ENCODE measurements at places on chromosomes 2 and 18.
A peak's percentile ranks its signal among the peaks of the same experiment; 100 is the strongest.

GRCh38 chr2:45046786-45047185 lies 37.5 kb upstream of the SIX2 start:
- DNase-seq: no peak

GRCh38 chr2:98912221-98912851 lies 23.7 kb downstream of the CRACDL start:
- no peak for DNase-seq

DNA sequence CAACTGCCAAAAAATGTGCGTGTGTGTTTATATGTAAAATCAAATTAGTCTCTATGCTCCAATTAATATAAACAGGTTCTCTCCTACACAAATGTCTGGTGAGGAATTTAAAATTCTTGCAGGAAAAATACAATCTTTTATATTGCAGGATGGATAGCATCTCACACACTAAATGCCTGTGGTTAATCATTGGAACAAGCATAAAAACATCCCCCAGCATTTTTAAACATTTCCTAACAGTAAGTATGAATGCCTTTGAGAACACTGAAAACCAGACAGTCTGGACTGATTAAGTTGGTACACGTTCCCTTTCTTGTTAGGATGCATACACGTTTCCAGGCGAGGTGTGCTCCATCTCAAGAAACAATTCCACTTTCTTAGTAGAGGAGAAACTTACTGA lies 29.9 kb upstream of the PDE1A start:
- DNase-seq: no peak

GRCh38 chr2:202171241-202171825 lies 67.1 kb downstream of the SUMO1 start:
- peak; percentile 61 for DNase-seq

GRCh38 chr2:16239296-16239850 lies 299.0 kb downstream of the MYCN start:
- no peak for DNase-seq

DNA sequence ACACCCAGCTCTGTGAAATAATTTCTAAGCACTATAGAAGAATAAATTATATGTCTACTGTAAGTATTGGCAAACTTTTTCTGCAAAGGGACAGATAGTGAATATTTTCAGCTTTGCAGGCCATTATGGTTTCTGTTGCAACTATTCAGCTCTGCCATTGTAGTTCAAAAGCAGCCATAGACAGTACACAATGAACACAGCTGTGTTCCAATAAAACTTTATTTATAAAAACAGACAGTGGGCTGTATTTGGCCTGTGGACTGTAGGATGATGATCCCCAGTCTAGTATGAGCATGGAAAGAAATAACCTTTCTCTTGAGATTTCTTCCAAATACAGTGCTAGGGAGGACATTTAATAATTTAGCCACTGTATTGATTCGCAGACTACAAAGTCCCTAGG lies 35.2 kb upstream of the THOC1 start:
- no peak for DNase-seq

DNA sequence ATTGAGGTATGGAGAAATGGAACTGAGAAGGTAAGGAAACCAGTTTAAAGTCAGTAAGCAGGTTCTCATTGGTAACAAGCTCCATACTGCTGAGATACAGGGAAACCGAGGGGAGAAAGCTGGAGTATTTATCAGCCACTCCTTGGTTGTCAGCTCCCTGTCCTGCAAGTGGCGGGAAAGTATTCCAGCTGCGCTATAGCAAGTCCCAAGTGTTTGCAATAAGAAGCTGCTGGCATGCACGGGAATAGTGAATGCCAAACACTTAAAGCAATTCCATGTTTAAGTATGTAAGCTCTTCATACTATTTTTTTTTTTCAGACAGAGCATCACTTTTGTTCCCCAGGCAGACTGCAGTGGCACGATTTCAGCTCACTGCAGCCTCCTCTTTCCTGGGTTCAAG lies 1601.1 kb downstream of the SUCLG1 start:
- no peak for DNase-seq

GRCh38 chr2:26514045-26514444 lies 36.1 kb upstream of the OTOF start:
- DNase-seq: no peak

- no peak for DNase-seq
These were observed 1387.6 kb upstream of the ACVR2A start for GRCh38 chr2:146457221-146457620.

- DNase-seq: no peak
These were observed 111.5 kb upstream of the THSD7B start for GRCh38 chr2:136653861-136654260.

GRCh38 chr18:39421276-39421675 lies 1855.7 kb upstream of the CELF4 start:
- DNase-seq: no peak

DNA sequence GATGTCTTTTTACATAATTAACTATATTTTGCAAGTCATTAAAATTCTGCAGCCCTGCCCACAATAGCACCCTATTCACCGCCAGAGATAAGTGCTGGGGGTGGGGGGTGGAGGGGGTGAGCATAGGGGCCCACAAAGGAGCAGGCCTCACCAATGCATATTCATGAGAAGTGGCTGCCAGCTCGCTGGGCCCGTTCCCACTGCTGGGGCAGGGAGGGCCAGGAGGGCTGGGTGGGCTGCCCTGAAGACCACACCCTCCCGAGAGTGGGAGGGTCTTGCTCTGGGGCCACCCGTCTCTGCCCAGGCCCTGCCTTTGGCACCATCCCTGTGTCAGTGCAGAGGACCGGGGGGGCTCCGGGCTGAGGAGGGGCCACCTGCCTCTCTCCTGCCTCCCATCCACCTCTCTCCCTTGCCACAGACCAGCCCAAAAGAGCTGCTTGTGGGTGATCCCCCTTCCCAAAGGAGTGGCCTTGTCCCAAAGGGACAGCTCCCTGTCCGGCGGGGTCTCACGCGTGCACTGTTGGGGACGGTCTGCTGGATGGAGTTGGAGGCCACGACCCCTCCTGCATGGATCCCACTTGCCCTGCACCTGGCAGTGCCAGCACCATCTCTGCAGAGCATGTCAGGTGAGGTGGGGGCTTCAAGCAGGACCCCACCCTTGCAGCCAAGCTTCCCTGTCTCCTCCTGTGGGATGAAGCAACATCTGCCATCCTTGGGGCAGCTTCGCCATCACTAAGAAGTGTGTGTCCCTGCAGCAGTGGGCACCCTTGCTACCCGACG lies 138.8 kb upstream of the GPC1 start:
- DNase-seq: no peak

DNA sequence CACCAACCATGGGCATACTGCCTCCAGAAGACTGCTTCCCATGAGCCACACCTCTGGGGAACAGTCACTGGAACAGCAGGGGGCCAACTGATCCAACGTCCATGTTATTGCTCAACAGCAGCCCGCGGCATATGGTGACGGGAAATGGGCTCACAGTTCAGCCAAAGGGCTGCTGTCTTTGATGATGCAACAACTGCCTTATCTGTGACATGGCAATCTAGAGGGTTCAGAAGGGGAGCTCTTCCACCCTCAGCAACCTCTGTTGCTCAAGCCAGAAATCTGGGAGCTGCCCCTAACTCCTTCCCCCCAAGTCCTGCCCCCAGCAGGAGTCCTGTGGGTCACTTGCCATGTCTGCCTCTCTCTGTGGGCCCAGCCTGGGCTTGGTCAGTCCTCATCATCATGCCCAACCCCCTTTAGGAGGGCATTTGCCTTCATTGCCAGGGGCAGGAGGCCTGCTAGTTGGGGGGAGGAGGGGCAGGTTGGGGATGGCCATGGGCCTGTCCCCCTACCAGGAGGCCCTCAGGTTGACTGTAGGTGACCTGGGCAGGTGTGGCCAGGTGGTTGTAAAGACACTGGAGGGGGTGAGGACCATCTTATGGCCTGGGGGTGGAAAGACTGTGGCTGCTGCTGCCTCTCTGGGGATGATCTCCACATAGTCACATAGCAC lies 212.9 kb downstream of the CYP26B1 start:
- DNase-seq: no peak

DNA sequence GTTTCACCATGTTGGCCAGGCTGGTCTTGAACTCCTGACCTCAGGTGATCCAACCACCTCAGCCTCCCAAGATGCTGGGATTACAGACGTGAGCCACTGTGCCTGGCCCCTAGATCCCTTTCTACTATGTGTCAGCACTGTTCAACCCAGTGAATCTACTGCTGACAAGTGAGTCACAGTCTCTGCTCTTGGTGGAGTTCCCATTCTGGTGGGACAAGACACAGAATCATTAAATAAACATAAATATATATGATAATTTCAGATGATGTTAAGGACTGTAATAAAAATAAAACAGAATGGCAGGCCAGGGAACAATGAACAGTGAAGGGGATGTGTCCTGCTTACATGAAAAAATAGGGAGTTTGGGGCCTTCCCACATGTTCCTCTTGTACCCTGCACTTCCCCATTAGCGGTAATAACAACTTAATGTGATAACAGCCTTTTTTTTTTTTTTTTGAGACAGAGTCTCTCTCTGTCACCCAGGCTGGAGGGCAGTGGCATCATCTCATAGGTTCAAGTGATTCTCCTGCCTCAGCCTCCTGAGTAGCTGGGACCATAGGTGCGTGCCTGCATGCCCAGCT lies 112.2 kb downstream of the CPO start:
- no peak for DNase-seq

- no peak for DNase-seq
These were observed 28.0 kb downstream of the KCNK3 start for GRCh38 chr2:26720322-26721114.

DNA sequence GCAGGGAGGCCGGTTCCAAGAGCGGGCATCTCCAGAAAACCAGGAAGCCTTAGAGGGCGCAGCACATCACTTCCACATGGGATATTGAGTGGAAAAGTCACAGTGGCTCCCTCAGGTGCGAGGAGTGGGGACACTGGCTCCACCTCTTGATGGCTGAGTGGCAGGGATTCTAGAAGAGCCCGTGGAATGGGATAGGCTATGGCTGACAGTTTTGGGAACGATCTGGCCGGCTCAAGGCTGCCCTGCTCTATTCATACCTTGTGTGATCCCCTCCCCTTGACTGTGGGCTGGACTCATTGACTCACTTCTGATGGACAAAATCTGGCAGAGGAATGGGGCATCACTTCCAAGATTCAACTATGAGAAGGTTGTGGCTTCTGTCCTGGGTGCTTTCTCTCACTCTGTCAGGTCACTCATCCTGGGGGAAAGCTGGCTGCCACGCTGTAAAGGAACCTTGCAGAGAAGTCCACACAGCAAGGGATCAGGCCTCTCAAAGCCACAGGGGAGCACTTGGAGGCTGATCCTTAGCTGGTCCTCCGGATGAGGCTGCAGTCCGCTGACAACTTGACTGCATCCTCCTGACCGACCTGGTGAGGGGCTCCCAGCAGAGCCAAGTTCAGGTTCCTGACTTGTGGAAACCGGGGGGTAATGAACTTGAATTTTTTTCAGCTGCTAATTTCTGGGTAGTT lies 46.7 kb upstream of the HS6ST1 start:
- no peak for DNase-seq

GRCh38 chr2:103656558-103656957 lies 894.7 kb downstream of the TMEM182 start:
- DNase-seq: no peak

DNA sequence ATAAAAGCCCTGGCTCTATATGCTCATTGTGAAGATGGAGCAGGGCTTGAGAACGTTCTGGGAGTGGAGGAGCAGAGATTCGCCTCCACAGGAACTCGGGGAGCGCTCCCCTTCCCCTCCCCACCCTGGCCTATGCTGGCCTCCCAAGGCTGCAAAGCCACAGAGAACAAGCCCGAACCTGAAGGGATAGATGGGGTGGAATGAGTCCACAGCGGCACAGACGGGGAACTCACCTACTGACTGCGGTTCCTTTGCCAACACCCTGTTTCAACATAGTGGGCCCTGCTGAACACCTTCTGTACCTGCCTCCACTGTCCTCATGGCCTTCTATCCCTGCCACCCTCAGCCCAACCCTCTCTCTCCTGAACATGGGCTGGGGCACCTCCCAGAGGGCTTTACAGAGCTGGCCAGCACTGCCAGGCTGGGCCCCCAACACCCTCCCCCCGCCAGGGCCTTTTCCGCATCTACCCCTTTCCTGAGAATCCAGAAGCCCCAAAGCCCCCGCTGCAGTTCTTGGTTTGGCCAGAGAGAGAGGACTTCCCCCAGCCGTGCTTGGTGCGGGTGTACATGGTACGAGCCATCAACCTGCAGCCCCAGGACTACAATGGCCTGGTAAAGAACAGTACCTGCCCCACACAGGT lies 41.5 kb downstream of the LMAN2L start:
- DNase-seq: no peak

GRCh38 chr2:34188464-34189303 lies 589.6 kb upstream of the FAM98A start:
- no peak for DNase-seq

DNA sequence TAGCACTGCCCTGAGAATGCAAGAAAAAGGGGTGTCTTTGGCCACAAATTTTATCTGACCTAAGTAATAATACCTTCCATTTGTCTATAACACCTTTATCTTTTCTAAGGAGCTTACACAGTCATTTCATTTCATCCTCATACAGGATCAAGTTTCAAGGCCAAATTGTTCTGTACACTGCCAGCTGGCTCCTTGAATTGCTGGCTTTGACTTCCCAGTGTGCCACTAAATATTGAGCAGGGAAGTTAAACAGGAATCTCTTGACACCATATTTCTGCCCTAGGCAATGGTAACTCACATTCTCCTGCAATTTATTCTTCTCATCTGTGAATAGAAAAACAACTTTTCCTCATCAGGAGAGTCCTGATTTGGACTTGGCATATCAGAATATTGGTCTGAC lies 195.1 kb upstream of the LRP1B start:
- no peak for DNase-seq

GRCh38 chr18:74420926-74421325 lies 36.2 kb downstream of the DIPK1C start:
- DNase-seq: no peak

DNA sequence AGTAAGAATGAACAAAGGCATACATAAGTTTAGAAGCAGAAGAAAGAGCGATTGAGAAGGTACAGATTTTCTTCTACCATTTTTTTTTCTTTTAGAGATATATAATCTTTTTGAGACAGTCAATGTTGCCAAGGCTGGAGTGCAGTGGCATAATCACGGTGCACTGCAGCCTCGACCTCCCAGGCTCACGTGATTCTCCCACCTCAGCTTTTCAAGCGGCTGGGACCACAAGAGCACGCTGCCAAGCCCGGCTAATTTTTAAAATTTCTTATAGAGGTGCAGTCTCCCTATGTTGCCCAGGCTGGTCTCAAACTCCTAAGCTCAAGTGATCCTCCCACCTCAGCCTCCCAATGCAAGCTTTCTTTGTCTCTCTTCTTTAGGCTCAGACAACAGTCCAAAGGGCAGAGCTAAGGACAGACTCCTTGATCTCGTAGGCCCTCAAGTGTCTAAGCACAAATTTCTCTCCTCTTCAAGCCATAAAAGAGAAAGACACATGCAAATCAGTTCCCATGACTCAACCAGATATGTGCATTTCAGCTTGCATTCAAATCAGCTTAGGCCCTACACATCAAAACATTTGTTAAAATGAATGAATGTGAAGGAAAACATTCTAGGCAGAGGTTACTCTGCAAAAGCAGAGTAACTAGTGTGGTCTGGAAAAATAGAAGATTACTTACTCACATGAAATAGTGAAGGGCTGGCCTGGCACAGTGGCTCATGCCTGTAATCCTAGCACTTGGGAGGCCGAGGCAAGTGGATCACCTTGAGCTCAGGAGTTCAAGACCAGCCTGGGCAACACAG lies 18.0 kb downstream of the ITSN2 start:
- no peak for DNase-seq

Data from glutamatergic neuron (in vitro differentiated cells).